Caco-2 (cell line): ENCODE measurements at places on chromosomes 16 and 17. TPM values are rescaled to one million over a fixed set of nuclear protein-coding genes. Genes with fewer than 3 reads are reported as not detected.

The GLP2R gene
- not detected in 2 replicates for total RNA-seq

GRCh38 chr17:42436391-42436790 lies 13.3 kb upstream of the CAVIN1 start:
- no peak for DNase-seq

DNA sequence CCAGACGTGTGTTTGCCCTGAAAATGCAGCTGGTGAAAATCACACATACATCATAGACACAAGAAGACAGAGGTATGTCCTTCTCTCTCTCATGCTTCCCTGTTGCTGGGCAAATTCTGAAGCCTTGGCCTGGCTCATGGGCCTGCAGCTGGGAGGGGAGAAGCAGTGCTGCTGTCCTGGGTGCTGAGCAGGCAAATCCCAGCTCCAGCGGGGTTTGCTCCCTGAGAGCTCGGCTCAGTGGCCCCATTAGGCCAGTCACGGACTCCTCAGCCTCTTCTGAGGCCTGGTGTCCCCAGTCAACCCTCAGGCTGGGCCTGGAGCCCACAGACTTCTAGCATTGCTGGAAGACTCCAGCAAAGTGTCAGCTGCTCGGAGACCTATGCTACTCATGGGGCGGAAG lies 11.7 kb downstream of the RHBDL3 start:
- peak; percentile 35 for DNase-seq

The IRX3 gene
- 63.2 and 73.3 TPM in 2 replicates for total RNA-seq

The FLYWCH2 gene
- 26.0 and 28.7 TPM in 2 replicates for total RNA-seq

GRCh38 chr17:14268264-14268663 lies 31.6 kb upstream of the CDRT15 start:
- no peak for DNase-seq

The EFCAB5 gene
- total RNA-seq = 0.43 TPM in 1 of 2 replicates, not detected in the other

The KRT12 gene
- not detected in 2 replicates for total RNA-seq

- DNase-seq = no peak
Measured at GRCh38 chr17:2814481-2815341, 18.5 kb downstream of the RAP1GAP2 start.
